HT1080 (cell line): ENCODE measurements at places on chromosomes 7 and 10.

GRCh38 chr7:2494191-2495130 is 18.3 kb upstream of the GRIFIN start:
- no peak for DNase-seq

DNA sequence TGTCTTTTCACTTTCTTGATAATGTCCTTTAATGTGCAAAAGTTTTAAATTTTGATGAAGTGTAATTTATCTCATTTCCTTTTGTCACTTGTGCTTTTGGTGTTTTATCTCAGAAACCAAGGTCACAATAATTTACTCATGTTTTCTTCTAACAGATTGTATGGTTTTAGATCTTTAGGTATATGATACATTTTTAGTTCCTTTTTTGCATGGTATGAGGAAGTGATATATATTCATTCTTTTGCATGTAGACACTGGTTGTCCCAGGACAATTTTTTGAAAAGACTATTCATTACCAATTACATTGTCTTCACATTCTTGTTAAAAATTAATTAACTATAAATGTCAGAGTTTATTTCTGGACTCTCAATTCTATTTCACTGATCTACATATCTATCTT is 39.8 kb upstream of the GPR22 start:
- DNase-seq = no peak

- DNase-seq = no peak
Observed at GRCh38 chr10:129910861-129911260, 53.2 kb downstream of the EBF3 start.

DNA sequence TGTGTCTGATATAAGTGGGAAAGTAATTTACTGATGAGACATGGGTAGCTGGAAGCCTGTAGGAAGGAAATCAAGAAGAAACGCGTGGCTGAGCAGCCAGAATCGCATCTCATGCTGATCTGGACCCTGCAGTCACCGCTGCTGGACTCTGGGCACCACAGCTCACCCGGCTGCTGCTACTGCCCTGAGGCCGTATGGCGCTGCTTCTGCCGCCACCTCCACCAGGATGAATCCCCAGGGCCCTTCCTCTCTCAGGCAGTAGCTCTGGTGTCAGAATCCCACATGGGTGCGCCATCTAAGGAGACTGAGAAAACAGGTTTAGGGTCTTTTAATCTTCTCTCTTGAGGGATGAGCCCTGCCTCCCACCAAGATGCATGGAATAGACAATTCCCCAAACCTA is 70.3 kb upstream of the AGK start:
- DNase-seq = no peak

DNA sequence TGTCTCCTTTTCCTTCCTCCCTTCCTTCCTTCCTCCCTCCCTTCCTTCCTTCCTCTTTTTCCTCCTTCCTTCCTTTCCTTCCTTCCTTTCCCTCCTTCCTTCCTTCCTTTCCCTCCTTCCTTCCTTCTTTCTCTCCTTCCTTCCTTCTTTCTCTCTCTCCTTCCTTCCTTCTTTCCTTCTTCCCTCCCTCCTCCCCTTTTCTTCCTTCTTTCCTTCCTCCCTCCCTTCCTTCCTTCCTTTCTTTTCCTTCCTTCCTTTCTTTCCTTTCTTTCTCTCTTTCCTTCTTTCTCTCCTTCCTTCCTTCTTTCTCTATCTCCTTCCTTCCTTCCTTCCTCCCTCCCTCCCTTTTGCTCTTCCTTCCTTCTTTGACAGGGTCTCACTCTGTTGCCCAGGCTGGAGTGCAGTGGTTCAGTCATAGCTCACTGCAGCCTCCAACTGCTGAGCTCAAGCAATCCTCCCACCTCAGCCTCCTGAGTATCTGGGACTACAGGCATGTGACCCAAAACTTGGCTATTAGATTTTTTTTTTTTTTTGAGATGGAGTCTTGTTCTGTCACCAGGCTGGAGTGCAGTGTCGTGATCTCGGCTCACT is 15.9 kb upstream of the CYTH3 start:
- no peak for DNase-seq

DNA sequence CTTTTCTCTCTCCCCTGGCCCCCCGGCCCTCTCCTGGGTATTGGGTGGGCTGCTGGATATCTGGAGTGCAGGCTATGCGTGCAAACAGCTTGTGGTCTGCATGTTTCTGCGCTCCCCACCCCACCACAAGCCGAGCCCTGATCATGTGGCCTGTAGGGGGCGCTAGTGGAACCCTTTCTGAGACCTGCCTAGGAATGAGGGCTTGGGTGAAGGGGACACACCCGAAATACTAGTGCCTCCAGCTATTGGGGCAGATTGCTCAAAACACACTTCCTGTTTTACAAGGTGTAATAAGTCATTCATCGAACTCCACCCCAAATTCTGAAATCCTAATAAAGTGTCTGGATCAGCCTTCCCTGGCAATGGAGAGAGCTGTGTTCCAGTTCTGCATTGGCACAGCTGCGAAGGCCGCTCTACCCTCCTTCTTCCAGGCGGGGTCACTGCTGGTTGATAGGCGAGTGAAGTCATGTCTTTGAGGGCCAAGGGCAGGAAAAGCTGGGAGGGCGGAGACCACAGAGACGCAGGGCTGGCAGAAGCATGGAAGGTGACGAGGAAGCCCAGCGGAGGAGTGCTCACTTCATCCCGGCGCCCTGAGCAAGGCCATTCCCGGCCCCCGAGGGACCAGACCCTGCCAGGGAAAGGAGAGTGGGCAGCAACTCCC is 19.8 kb upstream of the PRRT4 start:
- no peak for DNase-seq

GRCh38 chr10:58177362-58177947 is 90.2 kb downstream of the IPMK start:
- no peak for DNase-seq

GRCh38 chr7:141158561-141158960 is 84.7 kb downstream of the TMEM178B start:
- DNase-seq = peak; percentile 96

DNA sequence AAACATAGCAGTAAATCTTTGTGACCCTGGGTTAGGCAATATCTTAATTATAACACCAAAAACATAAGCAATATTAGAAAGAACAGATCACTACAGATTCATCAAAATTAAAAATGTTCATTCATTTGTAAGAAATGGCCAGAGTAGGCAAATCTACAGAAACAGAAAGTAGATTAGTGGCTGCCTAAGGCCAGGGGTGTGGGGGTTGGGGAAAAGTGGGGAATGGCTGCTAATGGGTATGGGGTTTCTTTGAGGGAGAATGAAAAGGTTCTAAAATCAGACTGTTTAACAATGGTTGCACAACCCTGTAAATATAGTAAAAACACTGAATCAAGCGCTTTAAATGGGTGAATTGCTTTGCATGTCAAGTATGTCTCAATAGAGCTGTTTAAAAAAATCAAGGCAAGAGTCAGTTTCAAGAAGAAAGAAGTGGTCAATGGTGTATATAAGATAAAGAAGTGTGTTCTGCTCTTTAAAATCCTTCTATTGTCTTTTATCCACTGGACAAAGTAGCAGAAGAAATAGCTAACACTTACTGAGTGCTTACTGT is 42.6 kb downstream of the CDK6 start:
- no peak for DNase-seq

DNA sequence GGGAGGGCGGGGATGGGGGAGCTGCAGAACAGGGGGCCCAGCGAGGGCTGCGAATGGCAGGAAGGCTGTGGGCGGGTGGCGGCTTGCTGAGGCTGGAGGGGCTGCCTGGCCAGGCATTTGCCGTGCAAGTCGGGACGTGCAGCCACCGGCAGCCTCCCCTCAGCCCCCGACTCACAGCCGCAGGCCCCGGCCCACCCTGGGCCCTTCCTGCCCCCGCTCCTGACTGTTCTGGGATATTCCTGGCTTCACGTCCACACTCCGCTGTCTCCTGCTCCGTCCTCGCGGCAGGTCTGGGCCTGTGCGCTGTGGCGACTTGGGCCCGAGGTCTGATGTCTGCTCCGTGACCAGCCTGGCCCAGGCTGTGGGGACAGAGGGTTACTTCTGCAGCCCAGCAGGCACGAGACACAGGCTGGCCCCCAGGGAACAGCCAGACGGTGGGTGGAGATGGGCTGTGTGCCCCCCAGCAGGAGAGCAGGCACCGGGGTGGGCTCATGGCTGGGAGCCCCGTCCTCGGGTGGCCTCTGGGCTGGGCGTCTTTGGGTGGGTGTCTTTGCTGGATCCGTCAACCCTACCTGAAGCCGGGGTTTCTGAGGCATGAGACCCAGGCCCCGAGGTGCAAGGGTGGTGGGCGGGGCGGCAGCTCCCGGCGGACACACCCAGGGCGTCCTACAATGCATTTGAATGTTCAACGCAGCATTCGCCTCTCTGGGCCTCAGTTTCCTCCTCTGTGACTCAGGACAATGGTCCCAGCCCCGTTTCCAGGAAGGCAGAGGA is 86.5 kb downstream of the FOXL3 start:
- DNase-seq = no peak

DNA sequence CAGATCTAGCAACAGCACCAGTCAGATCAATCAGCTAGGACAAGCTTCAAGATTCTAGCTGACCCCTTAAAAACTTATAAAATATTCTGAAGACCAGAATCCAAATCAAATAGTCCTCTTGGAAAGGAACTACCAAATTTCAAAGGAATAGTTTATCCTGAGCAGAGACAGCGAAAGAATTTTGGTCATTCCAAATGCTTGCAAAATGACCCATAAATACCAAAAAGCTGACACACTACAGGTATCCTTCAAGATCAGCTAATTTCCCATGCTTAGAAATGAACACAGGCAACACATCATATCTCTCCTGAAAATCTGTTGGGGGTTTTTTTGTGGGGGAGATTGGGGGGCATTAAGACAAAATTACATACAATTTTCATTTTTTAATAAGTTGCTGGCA is 78.8 kb downstream of the PDSS1 start:
- no peak for DNase-seq

- no peak for DNase-seq
Observed at GRCh38 chr10:66572700-66573099, 353.1 kb upstream of the LRRTM3 start.

DNA sequence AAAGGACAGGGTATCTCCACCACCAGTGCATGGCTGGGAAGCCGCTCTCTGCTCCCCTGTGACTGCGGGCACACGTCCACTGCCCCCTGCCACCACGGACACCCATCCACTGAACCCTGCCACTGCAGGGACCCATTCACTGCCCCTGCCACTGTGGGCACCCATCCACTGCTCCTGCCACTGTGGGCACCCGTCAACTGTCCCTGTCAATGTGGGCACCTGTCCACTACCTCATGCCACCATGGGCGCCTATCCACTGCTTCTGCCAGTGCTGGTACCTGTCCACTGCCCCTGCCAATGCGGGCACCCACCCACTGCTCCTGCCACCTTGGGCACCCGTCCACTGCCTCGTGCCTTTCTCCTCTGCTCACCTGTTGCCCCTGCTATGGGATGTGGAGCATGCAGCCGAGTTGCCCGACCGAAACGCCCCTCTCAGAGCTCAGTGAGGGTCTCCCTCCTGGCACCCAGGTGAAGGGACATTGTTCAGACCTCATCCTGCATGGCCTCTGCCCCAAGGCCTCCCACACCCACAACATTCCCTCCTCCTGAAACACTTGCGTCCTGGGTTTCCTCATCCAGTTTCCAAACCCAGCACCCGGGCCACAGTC is 207.4 kb downstream of the ADARB2 start:
- no peak for DNase-seq

DNA sequence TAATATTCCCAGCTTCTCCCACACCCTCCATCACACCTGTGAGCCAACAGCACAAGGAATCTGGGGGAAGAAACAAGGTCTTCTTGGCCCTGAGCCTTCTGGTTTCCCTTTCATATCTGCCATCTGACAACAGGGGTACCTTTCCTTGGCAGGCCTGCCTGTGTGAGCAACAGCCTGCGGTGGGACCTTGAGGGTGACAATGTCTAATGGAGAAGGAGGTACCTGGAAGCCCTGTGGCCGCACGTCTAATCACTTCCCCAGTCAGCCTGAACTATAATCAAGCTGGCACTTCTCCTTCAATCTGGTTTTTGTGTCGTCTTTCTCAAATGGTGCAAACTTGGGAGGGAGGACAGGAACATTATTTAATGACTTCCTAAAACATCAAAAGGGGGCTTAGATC is 41.2 kb downstream of the NRCAM start:
- DNase-seq = no peak

DNA sequence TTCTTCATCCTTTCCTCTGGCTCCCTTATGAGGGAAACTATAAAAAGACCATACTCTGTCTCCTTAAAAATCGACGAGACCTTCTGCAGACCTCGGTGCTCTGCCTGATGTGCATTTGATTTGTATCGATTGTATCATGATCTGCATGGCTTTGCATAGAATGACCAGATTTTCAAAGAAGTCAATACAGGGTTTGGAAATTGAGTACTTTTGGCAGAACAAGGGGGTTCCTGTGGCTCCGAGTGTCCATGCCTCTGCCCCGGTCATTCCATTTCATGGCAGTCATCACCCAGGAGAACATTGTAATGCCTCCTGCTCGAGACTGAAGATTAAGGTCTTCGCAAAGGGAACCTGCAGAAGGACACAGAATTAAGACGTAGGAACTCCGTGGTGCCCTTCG is 685 bp downstream of the CASP2 start:
- DNase-seq = no peak

- DNase-seq = peak; percentile 15
Observed at GRCh38 chr7:130667593-130668257, 823 bp downstream of the COPG2 start.

DNA sequence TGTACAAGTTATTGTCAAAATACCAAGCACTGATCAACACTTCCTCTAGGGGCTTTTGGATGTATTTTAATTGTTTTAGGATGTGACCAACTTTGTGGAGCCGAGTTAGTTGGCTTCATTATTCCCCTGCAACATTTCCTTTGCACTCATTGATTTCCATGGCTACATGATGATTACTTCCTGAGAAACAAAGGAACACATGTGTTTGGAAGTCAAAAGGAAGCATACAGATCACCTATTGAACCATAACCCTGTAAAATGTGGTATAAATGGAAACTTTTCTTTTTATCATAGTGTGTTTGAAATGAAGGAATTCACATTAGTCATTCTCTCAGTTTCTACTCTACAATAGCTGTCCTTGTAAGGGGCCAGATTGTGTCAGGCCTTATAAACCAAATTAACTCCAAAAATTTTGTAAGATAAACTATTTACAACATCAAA is 32.2 kb upstream of the EXOC6 start:
- peak; percentile 75 for DNase-seq

GRCh38 chr7:16129431-16130110 is 291.8 kb downstream of the CRPPA start:
- peak; percentile 78 for DNase-seq

DNA sequence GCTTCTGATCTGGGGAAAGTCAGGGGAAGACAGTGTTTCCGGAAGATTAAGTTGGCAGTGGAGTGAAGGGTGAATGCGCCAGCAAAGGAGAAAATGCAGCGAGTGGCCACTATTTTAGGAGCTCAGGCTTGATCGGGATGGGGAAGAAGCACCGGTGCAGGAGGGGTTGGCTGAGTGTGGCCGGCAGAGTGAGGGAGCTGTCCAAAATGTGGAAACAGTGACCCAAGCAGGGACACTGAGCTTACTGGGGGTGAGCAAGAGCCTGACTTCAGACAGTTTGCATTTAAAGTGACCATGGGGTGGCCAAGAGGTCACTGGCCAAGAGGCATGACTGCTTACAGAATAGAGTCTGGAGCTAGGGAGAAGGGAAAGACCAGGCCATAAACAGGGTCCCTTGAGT is 79.3 kb downstream of the GOLGA7B start:
- DNase-seq = no peak

- DNase-seq = no peak
Observed at GRCh38 chr7:159084069-159084801, 60.4 kb downstream of the VIPR2 start.
